ENCODE measurements at places on chromosomes 13 and 19.

GRCh38 chr19:3142292-3142670, 6.4 kb downstream of the GNA15 start:
- no peak for DNase-seq

- no peak for DNase-seq
These were observed 7.8 kb downstream of the ZNF350 start for GRCh38 chr19:51978882-51979281.

DNA sequence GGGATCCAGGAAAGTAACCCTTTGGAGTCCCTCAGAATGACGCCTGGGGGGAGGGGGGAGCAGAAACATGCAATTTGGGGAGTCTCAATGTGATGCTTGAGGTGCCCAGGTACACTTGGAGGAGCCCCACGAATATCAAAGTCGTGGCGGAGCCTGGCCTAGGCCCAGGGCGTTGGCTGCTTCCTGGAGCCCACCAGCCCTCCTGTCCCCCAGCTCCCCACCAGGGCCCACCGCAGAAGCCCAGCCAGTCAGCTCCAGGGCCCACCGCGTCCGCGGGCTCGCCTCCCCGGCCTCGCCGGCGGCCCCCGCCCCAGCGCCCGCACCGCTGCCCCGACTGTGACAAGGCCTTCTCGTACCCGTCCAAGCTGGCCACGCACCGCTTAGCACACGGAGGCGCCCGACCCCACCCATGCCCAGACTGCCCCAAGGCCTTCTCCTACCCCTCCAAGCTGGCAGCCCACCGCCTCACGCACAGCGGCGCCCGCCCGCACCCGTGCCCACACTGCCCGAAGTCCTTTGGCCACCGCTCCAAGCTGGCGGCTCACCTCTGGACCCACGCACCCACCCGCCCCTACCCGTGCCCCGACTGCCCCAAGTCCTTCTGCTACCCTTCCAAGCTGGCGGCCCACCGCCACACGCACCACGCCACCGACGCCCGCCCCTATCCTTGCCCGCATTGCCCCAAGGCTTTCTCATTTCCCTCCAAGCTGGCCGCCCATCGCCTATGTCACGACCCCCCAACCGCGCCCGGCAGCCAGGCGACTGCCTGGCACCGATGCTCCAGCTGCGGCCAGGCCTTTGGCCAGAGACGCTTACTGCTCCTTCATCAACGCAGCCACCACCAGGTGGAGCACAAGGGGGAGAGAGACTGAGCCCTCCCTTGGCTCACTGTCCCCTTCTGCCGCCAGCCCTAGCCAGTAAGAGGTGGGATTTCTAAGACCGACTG, 2.1 kb downstream of the ZNF575 start:
- DNase-seq: no peak

DNA sequence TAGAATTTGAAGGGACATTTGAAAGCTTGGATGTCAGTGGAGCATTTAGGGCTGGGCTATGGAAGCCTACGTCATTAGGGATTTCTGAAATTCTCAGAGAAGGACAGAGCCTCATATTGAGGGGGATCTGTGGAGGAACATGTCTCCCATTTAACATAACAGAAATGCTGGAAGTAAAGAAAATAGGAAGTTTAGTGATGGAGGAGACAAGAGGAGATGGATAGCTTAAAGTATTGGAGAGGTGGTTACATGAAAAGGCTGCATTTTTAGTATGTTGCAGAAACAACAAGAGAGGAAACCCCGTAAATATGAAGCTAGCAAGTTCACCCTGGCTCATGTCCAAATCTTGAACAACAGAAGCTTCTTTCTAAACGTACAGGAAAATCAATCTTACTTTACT, 24.4 kb downstream of the LIG4 start:
- DNase-seq: no peak

DNA sequence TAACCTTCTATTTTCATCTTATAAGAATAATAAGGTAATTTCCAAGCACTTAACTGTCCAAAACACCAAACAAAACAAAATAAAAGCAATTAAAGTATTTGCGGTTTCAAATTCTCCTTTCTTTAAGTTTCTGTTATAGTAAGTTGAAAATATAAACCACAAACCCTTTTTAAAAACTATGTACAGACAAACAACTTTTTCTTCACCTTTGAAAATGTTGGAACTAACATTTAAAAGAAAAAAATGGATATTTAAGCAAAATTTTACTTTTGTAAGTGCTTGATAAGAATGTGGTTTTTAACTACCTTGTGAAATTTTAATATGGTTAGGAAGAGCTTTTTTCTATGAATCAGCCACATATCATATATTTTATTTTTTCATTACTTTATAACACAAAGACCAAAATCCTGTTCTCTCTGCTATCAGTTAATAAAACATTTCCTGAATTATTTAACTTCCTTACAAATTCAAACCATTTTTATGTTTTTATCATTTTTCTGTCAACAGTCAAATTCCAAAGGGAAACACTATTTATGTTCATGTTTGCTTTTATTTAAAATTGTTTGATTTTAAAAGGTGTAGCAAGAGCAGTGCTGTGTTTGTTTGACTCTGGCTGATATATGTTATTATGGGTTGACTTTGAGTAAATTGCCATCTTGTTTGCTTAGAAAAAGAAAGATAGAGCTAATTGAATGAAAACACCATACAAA, 554.1 kb upstream of the KLHL1 start:
- peak; percentile 78 for DNase-seq

DNA sequence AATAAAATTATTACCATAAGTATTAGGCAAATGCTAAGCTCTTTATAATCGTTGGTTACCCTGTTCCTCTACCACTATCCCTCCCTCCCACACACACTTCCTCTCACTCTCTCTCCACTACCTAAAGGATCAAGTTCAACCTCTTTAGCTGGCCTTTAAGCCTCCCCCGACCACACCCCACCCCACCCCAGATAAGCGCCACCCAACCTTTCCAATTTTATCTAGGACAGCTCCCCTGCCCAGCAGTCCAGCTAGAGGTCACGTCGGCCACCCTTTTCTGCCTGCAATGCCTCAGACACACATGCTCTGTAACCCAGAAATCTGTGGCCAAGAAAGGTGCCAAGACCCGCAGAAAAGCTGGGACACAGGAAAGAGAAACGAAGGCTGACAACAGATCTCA, 1.1 kb downstream of the LYPD4 start:
- DNase-seq: no peak

- DNase-seq: no peak
These were observed 84.0 kb downstream of the MZT1 start for GRCh38 chr13:72643311-72643989.

DNA sequence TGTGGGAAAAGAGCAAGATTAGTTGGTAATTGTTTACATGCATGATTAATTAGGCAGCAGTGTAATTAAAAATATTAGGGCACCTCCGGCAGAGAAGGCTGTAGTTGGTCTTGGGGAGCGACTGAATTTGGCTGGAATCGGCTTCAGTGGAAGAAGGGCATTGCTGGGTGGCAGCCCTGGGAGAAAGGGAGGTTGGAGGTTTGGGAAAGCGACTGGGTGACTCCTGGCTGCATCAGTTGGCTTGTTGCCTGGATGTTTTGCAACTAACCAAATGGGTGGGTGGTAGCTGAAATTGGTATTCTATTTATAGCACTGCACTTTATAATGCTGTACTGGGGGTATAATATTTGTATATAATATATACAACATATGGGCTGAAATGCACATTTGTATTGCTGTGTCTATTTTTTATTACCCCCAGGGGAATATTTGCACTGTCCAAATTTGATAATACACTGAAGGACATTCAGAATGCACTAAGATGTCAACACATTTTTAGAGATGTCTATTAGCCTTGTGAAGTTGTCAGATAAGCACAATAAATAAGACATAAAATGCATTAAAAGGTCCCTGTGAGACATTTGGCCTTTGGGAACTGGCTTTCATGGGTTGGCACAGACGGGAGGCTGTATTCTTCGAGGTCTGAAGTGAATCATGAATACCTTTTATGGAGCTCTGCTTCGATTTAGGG, 1.7 kb downstream of the B3GLCT start:
- DNase-seq: no peak
